Muscle of leg (tissue), 16 donors: ENCODE measurements at places on chromosomes 7 and 10. TPM values are rescaled to one million over a fixed set of nuclear protein-coding genes. Genes with fewer than 3 reads are reported as not detected.
A peak's percentile ranks its signal among the peaks of the same experiment; 100 is the strongest.

The PCLO gene
- 0.27 TPM for total RNA-seq

DNA sequence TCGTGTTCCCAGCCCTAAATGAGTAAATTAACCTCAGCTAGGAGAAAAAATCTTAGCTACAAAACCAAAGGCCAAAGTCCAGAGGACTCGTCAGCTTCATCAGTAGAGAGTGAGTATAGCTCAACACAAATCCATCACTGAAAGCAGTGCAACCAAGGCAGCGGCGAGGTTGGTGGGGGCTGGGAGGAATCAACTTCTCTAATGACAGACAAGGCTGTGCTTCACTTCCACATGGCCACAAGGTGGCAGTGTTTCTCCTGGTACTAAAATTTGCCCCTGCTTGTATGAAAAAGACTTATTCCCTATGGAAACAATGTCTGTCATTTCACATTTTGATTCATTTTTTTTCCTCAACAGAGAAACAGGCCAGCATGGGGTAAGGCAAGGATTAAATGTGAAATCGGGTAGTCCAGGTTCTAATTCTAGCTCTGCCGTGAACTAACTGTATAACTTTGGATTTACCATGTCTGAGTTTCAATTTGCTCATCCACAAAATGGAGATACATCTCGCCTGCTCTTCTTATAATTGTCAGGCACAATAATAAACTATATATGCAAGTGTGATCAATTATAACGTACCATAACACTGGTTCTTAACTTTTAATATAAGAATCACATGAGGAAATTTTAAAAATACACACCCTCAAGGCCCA is 39.3 kb downstream of the FAS start:
- peaks cover 4% of the 10 kb centered on the region for H3K4me1 ChIP-seq
- no peak overlapping the region for H3K27ac ChIP-seq
- H3K36me3 ChIP-seq = no peaks in the 10 kb centered on the region
- DNase-seq = peak; percentile 84
- H3K27me3 ChIP-seq = no peaks in the 10 kb centered on the region

GRCh38 chr7:47188136-47188535 is 393.8 kb downstream of the TNS3 start:
- H3K27ac ChIP-seq = peak overlapping the region; percentile 72
- no peaks in the 10 kb centered on the region for H3K27me3 ChIP-seq
- H3K4me1 ChIP-seq = peaks cover 37% of the 10 kb centered on the region

The ITPRID1 gene
- 0.44 TPM for total RNA-seq

DNA sequence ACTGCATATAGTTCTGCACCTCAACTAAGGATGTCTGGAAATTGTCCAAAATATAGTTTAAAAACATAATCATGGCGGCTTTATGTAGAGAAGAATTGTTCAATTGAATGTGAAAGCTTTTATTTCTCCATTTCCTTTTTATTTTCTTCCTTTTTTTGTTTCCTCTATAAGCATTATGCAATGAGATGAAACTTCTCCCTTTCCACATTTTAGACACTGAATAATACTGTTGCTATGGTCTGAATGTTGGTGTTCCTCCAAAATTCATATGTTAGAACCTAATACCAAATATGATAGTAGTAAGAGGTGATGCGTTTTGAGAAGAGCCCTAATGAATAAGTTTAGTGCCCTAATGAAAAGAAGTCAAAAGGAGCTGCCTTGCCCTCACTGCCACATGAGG is 175.0 kb downstream of the RNLS start:
- DNase-seq = no peak
- no peaks in the 10 kb centered on the region for H3K36me3 ChIP-seq
- no peak overlapping the region for H3K27ac ChIP-seq
- H3K27me3 ChIP-seq = no peaks in the 10 kb centered on the region

GRCh38 chr10:43737003-43737402 is 88.3 kb upstream of the ZNF32 start:
- H3K4me3 ChIP-seq = no peak overlapping the region
- peaks cover 6% of the 10 kb centered on the region for H3K4me1 ChIP-seq
- no peak for DNase-seq
- no peak overlapping the region for H3K27ac ChIP-seq

DNA sequence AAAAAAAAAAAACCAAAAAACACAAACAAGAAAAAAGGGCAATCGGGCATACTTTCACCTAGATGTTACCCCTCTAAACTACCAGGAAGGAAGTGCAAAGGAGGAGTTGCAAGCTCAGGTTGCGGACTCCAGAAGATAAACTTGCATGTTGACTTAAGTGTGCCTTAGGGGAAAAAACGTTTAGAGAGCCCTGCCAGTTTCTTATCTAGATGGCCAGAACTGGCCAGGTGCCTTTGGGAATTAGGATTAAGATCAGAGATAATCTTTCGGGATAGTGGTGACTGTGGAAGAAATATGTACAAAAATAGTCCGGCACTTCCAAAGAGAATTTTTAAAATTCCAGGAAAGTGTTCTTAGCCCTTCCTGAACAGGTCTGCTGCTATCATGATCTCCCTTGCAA is 17.6 kb downstream of the EVX1 start:
- H3K4me3 ChIP-seq = no peak overlapping the region
- H3K27me3 ChIP-seq = peaks cover 17% of the 10 kb centered on the region
- no peaks in the 10 kb centered on the region for H3K4me1 ChIP-seq
- DNase-seq = no peak
- H3K36me3 ChIP-seq = no peaks in the 10 kb centered on the region
- H3K27ac ChIP-seq = no peak overlapping the region

DNA sequence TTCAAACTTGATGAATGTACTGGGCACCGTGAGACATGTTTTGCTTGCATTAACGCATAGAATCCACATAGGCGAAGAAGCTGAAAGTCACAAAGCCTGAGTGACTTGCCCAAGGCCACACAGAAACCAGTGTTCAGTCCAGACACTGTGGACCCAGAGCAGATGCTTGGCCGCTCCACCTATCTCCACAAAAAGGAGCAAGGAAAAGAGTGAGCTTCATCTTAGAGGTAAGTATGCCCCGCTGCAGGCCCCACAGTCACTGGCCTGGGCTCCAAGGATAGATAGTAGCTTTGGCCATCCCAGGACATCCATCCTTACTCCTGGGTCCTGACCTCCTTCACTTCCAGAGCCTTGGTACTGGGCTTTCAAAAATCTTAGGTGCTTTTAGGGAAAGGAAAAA is 60.1 kb upstream of the SAMD8 start:
- DNase-seq = no peak
- peaks cover 4% of the 10 kb centered on the region for H3K4me1 ChIP-seq
- H3K4me3 ChIP-seq = no peak overlapping the region

DNA sequence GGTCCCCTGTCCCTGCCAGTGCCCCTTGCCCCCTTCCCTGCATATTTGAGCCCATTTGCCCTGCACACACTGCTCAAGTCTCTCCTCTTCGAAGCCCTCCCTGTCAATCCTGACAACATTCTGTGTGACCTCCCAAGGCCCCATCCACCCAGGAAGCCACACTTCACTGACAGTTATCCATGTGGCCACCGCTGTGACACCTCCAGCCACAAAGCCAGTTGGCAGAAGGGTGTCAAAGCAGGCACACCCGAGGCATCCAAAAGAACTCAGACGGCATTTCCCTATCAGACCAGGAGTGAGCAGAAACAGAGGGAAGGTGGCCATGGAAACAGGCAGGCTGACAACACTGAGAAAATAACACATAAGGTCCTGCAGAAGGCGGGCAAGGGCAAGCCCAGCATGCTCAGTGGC is 4.6 kb downstream of the POLM start:
- peaks cover 75% of the 10 kb centered on the region for H3K36me3 ChIP-seq
- H3K4me1 ChIP-seq = peaks cover 31% of the 10 kb centered on the region
- no peaks in the 10 kb centered on the region for H3K27me3 ChIP-seq
- no peak overlapping the region for H3K4me3 ChIP-seq

GRCh38 chr7:7235347-7235746 is 53.0 kb downstream of the C1GALT1 start:
- DNase-seq = no peak
- no peak overlapping the region for H3K27ac ChIP-seq
- H3K36me3 ChIP-seq = peaks cover 6% of the 10 kb centered on the region
- H3K27me3 ChIP-seq = no peaks in the 10 kb centered on the region
- H3K4me3 ChIP-seq = no peak overlapping the region
- H3K4me1 ChIP-seq = no peaks in the 10 kb centered on the region

- no peaks in the 10 kb centered on the region for H3K36me3 ChIP-seq
- no peak for DNase-seq
- H3K4me1 ChIP-seq = no peaks in the 10 kb centered on the region
- H3K27ac ChIP-seq = no peak overlapping the region
- H3K27me3 ChIP-seq = no peaks in the 10 kb centered on the region
These were observed 625.7 kb upstream of the ANKRD30A start for GRCh38 chr10:36499693-36500092.
